ENCODE measurements at places on chromosomes 13 and 19.

GRCh38 chr13:24267801-24268200 is 41.6 kb upstream of the C1QTNF9 start:
- no peak for DNase-seq

- no peak for DNase-seq
Measured at GRCh38 chr13:95260031-95260525, 41.2 kb downstream of the ABCC4 start.

DNA sequence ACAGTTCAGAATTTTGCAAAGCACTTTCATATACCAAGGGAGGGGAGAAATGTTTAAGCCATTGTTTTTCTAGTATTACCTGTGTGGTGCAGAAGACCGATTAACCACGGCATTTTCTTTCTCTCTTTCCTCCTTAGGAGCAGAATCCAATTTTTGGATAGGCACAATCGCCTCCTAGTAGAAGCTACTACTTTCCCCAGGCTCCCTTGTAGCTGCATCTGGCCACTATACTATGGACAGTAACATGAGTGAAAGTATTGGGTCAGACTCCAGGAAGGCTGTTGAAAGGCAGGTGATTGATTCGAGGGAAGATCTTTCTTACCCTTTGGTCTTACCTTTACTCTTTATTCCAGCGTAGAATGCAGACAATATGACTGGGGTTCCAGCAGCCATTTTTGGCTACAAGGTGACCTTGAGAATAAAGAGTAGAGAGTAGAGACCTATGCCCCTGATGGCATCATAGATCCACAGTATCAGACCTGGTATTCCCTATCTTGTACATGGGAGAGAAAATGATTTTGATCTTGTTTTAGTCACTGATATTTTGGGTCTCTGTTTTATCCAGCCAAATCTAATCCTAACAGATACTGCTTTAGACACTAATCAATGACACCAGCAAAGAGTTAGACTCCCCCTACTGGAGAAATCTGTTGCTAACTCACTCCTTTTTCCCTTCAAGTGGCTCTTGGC is 77.0 kb downstream of the LRRC63 start:
- no peak for DNase-seq

DNA sequence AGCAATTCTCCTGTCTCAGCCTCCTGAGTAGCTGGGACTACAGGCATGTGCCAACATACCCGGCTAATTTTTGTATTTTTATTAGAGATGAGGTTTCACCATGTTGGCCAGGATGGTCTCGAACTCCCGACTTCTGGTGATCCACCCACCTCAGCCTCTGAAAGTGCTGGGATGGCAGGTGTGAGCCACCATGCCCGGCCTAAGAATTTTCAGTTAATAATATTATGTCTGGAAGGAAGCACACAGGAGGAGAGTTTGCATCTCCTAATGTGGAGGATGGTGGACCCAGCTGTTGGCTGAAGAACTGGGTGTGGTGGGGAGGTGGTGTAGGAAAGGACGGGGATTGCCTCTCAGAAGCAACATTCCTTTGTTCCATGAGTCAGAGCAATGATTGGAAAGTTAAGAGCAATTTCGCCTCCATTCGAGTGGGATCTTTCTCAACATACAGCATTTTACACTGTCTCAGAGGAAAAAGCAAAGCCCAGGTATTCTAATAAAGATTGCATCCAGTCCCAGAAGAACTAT is 11.9 kb downstream of the PDCD2L start:
- no peak for DNase-seq

GRCh38 chr19:46739290-46739771 is 6.5 kb upstream of the FKRP start:
- DNase-seq: no peak

DNA sequence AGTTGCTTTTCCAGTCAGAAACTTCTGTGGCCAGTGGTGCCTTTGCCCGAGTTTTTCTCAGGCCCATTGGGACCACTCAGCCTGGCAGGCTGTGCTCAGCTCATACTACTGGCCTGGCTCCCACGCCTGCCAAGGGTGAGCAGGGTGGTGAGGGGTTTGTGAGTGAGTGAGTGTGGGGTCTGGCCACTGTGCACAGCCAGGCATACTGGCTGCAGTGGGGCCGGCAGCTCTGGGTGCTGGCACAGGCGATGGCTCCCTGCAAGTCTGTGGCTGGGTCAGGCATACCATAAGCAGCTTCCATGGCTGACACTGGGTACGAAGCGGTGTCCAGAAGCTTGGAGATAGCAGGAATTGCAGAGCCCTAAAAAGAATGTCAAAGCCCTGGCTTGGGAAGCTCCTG is 161.0 kb downstream of the SLITRK6 start:
- DNase-seq: no peak

DNA sequence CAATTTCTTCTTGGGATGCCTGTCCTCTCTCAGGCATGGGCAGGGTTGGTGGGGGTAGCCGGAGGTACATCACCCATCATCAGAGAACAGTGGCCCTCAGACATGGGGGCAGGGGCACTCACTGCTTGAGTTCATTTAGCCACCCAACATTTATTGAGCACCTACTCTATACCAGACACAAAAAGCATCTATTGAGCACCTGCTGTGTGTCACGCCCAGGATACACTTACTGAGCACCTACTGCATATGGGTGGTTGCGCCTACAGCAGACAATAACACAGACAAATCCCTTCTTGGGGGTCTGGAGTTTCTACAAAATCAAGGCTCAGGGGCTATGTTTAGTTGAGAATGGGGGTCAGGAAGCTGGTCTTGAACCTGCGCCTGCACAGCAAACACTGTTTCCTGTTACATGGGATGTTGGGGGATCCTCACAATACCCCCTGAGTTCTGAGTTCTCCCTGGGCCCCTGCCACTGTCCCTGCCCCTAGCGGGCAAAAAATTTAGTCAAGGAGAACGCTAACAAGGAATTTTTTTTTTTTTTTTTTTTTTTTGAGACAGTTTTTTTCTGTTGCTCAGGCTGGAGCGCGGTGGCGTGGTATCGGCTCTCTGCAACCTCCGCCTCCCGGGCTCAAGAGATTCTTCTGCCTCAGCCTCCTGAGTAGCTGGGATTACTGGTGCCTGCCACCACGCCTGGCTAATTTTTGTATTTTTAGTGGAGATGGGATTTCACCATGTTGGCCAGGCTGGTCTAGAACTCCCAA is 11.6 kb downstream of the RCN3 start:
- no peak for DNase-seq

DNA sequence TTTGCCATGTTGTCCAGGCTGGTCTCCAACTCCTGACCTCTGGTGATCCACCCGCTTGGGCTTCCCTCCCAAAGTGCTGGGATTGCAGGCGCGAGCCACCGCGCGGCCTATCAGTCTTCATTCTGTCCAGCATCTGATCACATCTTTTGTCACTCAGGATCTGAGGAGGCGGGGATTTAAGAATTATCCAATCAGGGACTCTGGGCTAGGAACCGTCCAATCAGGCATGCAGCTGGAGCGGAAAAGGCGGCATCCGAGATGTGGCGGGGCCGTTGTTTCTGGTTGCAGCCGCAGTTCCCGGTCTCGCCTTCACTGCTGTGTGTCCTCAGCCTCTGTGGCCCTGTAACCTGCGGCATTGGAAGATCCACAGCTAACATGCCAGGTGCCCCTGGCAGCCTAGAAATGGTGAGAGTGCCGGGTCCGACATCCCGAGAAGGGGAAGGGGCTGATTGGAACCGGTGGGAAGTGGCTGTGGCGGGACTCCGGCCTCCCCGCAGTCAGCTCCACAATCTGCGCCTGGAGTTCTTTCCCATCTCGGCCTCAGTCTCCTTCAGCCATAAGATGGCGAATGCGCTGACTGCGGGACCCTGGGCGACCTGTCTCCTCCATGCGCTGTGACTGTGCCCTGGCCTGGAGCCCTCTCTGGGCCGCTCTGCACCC is at the start of gene ZNF729:
Gene ZNF729, plus strand, starts transcription at position 291 of the 660 bp plus-strand sequence. Its CDS starts 85 bp downstream, at position 376.
- no peak for DNase-seq

DNA sequence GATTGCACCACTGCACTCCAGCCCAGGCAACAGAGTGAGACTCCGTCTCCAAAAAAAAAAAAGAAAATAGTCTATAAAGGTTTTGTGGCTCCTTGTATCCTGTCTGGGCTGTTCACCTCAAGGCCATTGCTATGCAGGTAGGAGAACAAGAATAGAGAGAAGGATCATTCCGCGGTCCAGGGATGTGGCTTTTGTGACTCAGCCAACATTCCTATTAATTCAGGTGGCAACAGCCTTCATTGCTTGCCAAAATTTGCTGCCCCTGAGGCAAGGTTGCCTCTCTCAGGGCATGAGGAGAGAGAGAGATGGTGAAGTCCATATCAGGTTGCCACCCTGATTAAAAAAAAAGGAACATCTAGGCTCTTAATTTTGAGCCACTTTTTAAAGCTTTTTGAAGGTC is 8.0 kb downstream of the ZNF551 start:
- DNase-seq: no peak

GRCh38 chr13:40547591-40548315 is 118.7 kb downstream of the FOXO1 start:
- no peak for DNase-seq

DNA sequence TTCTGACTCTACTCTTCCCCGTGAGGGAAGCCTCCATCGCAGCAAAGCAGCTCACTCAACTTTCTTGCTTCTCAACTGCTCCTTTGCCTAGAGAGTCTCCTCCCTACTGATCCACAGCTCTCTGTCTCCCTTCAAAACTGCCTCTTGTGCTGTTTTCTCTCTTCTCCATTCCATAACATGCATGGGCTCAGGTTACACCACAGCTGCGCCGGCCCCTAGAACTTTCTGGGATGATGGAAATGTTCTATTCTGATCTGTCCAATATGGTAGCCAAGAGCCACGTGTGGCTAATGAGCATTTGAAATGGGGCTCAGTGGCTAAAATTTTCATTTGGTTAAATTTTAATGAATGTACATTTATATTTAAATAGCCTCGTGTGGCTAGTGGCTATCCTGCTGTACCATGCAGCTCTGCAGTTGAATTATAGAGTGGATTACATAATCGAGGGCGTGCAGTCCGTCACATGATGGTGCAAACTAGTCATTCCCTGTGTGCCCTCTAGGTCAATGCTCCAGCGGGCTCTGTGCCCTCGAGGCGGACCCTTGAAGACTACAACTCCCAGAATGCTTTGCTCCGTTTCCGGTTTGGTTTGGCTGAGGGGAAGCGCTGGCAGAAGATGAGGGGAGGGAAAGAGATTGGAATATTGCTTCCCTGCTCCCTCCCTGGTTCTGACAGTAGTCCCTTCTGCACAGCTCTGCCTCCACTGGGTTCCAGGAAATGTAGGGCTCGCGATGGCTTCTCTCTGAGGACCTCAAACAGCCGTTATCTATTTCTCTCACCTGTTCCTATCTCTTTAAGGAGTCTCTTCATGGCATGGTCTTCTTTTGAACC is 109.8 kb downstream of the CACNA1A start:
- DNase-seq: no peak

GRCh38 chr19:28443361-28443760 is 769.6 kb downstream of the UQCRFS1 start:
- DNase-seq: no peak

- DNase-seq: no peak
Measured at GRCh38 chr13:82681535-82681934, 1200.7 kb downstream of the SLITRK1 start.

DNA sequence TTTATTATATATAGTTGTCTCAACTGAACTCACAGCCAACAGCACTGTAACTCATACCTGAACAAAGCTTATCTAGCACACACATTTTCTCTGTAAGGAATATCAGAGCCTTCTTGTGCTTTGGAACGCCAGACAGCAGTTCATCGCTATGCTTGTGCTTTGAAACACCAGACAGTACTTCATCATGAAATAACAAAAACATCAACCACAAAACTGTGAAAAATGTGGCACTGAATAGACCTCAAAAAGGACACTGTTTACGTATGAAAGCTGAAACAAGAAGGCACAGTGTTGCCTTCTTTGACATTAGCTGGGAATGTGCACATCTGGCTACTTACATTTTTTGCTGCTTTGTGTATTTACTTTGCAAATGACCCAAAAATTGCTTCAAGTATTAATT is 160.2 kb downstream of the PDS5B start:
- DNase-seq: no peak

GRCh38 chr19:45138303-45138751 is 22.5 kb downstream of the NKPD1 start:
- DNase-seq: no peak

- no peak for DNase-seq
Measured at GRCh38 chr19:1087813-1088415, 7.3 kb downstream of the POLR2E start.

- no peak for DNase-seq
Measured at GRCh38 chr13:93104270-93104669, 122.3 kb upstream of the GPC6 start.

GRCh38 chr19:39968789-39969188 is 2.2 kb upstream of the PSMC4 start:
- no peak for DNase-seq

- DNase-seq: no peak
Measured at GRCh38 chr13:44792096-44792495, 197.2 kb downstream of the NUFIP1 start.

DNA sequence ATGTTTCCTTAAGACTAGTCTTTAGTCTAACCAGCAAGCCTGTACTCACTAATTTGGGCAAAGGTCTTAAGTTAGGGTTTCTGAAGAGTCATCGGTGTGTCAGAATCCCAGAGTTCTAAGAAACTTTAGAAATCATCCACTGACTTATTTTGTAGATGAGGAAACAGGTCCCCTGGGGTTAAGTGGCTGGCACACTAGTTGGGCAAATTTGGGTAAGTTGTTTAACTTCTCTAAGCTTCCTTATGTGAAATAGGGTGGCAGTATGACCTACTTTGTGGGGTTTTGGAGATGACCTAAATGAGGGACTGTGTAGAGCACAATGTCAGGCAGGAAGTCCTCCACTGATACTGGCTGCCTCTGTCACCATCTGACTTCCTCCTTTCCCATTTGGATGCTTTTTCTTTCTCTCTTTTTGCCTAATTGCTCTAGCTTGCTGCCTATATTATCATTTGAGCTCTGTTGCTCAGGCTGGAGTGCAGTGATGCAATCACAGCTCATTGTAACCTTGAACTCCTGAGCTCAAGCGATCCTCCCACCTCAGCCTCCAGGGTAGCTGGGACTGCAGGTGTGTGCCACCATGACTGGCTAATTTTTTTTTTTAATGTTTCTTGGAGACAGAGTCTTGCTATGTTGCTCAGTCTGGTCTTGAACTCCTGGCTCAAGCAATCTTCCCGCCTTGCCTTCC is 2.3 kb downstream of the ADGRE3 start:
- DNase-seq: no peak

- no peak for DNase-seq
Measured at GRCh38 chr13:94382960-94383359, 96.5 kb downstream of the DCT start.

GRCh38 chr13:112332727-112333126 is 43.4 kb upstream of the SPACA7 start:
- DNase-seq: no peak

DNA sequence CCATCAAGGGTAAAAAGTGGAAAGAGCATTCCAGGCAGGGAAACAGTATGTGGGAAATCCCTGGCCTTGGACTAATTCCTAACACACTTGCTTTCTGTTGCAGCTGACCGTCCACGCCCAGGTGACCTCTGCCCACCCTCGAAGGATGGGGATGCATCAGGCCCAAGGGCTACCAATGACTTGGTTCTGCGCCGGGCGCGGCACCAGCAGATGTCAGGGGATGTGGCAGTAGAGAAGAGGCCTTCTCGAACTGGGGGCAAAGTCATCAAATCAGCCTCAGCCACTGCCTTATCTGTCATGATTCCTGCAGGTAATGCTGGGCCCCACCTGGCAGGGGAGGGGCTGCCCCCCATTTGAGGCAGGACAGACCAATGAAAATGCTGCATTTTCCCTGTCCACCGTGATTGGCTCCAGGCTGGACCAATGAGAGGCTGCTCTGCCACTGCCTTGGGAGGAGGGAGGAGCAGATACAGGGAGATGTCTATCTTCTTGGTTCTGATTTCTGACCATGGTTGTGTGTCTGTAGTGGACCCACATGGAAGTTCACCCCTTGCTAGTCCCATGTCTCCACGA is 12.6 kb downstream of the DNASE2 start:
- no peak for DNase-seq

GRCh38 chr13:46119883-46120614 is 15.2 kb upstream of the CPB2 start:
- DNase-seq: no peak
